ENCODE measurements at places on chromosomes 6 and 20.

- DNase-seq = no peak
Measured at GRCh38 chr20:17901971-17902370, 66.6 kb downstream of the SNX5 start.

DNA sequence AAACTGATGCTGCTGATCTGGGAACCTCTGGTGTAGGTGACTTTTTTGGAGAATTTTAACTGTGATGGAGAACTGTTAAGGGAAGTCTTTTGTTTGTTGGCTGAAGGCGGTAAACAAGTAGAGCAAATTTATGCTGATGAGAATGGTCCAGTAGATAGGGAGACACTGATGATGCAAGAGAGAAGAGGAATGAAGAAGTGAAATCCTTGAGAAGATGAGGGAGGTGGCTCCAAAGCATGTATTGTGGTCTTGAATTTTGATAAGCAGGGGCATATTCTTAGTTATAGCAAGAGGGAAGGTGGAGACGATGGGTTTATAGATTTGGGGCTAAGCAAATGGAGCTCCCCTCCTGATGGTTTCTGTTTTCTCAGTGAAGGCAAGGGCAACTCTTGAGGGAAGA lies 22.0 kb downstream of the MAPK14 start:
- no peak for DNase-seq

GRCh38 chr6:14333556-14334305 lies 216.2 kb downstream of the CD83 start:
- no peak for DNase-seq

- no peak for DNase-seq
Measured at GRCh38 chr20:45850926-45851325, 6.3 kb downstream of the ACOT8 start.

DNA sequence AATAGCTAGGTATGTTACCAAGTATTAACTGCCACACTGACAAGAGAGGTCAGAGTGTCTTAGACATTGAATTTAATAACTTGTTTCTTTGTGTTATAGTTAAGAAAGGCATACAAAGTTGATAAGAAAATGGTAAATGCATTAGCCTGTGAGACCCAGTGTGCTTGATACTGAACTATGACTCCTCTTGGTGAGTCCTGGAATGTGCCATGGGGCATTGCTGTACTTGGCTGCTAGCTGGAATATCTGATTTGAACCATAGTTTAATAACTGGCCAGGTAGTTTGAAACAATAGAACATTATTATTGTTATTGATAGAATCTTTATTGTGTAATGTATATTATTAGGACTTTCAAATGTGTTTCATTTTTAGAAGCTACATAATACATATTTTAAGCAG lies 70.0 kb downstream of the ZFAND3 start:
- peak; percentile 55 for DNase-seq

- DNase-seq = no peak
Measured at GRCh38 chr20:46903256-46903655, 8.6 kb downstream of the EYA2 start.

All from bronchial epithelial cell (primary cell).